ENCODE measurements at places on chromosomes 2 and 18. TPM values are rescaled to one million over a fixed set of nuclear protein-coding genes. Genes with fewer than 3 reads are reported as not detected.

WNT10A gene
- 0.23 TPM for total RNA-seq

RPL37A gene
- total RNA-seq = 2,301 TPM

AKAIN1 gene
- total RNA-seq = not detected

PMAIP1 gene
- total RNA-seq = 64.7 TPM

UGT1A4 gene
- total RNA-seq = not detected

PLB1 gene
- total RNA-seq = 1.2 TPM

LYG2 gene
- not detected for total RNA-seq

CYBRD1 gene
- total RNA-seq = 0.44 TPM

CHRND gene
- not detected for total RNA-seq

INHBB gene
- total RNA-seq = not detected

SERPINB12 gene
- not detected for total RNA-seq

IL18R1 gene
- 25.9 TPM for total RNA-seq

TNFAIP6 gene
- total RNA-seq = not detected

Measured in activated CD8-positive, alpha-beta memory T cell treated with anti-CD3 and anti-CD28 coated beads, Interleukin-2, amount 10 ng/mL, durations not matched to agents 7 days and 5 days (primary cell).